ENCODE measurements at places on chromosomes 5 and 9.

DNA sequence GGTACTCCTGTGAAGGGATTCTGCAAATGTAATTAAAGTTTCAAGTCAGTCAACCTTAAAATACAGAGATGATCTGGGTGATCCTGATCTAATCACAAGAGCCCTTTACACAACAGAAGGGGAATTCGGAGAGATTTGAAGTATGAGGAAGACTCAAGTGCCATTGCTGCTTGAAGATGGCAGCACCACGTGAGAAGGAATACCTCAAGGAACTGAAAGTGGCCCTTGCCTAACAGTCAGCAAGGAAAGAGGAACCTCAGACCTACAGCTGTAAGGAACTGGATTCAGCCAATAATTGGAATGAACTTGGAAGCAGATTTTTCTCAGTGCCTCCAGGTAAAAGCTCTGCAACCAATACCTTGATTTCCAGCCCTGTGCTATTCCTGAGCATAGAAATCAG is 87.4 kb downstream of the THBS4 start:
- no peak for DNase-seq

DNA sequence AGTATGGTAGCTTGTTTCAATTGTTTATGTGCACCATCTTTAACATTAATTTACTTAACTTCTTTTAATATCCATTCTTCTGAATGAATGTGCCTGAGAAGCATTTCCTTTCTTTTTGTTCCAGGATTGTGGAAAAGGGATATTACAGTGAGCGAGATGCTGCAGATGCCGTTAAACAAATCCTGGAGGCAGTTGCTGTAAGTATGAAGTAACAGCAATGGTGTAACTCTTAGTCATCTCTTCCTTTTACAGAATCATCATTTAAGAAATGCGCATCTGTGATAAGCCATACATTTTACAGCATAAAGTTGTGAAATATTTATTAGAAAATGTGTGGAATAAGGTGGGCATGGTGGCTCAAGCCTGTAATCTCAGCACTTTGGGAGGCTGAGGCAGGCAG is 117.7 kb downstream of the STARD4 start:
- DNase-seq, result no peak

DNA sequence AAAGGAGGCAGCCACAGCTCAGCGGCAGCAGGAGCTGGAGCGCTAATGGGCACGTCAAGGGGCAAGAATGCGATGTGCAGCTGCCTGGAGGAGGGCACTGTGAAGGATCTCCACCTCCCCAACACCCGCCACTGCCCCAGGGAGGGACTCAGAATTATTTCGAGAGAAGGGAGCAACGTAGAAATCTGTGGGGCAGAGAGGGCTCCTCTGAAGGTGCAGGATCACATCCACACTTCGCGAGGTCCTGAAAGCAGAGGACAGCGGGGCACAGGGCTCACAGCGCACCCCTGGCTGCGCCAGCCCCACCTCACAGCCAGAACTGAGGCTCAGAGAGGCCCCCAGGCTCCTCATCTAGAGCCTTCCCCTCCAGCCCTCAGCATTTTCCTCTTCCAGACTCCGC is 7.9 kb downstream of the COL23A1 start:
- DNase-seq, result no peak

- no peak for DNase-seq
Measured at GRCh38 chr9:2425676-2426075, 195.9 kb upstream of the VLDLR start.

DNA sequence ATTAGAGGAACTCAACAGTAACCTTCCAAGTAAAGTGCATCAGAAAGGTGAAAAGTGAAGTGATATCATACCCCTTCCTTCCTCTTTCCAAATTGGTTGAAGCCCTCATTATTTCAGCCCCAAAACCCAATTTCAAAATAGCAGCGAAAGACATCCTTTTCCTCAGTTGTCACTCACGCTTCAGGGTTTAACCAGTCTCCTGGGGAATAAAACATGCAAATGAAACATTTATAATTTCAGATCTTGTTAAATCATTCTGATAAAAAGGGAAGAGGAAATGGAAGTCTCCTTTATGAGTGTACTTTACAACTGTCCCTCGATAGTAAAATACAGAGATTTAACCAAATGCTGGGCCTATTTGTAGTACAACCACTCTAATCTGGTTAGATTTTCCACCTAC is 22.5 kb downstream of the TRPM6 start:
- DNase-seq, result no peak

GRCh38 chr9:34564617-34565016 is 24.9 kb downstream of the CNTFR start:
- DNase-seq, result no peak

DNA sequence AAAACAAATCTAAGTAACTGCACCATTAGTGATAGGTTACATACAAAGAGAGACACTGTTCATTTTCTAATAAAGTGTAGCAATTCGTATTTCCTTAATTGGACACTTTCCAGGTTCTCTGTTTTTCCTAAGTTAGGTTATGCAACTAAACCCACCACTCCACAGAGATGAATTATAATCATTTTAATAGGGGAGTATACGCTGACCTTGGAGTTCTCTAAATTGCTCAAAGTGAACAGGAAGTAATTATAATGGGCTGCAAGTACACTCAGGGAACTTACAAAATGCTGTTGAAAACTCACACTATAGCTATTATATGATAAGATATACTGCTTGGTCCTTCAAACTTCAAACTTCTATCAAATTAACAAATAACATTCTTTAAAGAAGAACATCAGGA is 18.2 kb upstream of the ADCY2 start:
- DNase-seq, result no peak

GRCh38 chr9:133420392-133420827 is 1.8 kb upstream of the ADAMTS13 start:
- DNase-seq, result no peak

DNA sequence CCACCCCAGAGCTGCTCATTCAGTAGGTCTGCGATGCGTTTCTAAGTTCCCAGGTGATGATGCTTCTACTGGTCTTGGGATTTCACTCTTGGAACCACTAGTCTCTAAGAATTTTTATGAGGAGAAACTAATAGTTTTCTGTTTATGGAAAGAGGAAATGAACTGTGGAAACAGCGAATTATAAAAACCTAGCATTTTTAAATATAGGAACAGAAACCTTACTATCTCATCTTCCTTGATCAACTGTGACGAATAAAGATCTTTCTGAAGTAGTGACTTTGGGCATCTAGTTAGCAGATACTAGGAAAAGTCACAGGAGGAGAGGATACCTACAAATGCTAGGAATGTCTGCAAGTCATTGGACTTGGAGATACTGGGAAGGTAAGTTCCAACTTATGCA is 376.8 kb upstream of the RFX3 start:
- DNase-seq, result no peak

GRCh38 chr5:93281980-93282772 is 298.8 kb downstream of the NR2F1-AS1 start:
- no peak for DNase-seq

DNA sequence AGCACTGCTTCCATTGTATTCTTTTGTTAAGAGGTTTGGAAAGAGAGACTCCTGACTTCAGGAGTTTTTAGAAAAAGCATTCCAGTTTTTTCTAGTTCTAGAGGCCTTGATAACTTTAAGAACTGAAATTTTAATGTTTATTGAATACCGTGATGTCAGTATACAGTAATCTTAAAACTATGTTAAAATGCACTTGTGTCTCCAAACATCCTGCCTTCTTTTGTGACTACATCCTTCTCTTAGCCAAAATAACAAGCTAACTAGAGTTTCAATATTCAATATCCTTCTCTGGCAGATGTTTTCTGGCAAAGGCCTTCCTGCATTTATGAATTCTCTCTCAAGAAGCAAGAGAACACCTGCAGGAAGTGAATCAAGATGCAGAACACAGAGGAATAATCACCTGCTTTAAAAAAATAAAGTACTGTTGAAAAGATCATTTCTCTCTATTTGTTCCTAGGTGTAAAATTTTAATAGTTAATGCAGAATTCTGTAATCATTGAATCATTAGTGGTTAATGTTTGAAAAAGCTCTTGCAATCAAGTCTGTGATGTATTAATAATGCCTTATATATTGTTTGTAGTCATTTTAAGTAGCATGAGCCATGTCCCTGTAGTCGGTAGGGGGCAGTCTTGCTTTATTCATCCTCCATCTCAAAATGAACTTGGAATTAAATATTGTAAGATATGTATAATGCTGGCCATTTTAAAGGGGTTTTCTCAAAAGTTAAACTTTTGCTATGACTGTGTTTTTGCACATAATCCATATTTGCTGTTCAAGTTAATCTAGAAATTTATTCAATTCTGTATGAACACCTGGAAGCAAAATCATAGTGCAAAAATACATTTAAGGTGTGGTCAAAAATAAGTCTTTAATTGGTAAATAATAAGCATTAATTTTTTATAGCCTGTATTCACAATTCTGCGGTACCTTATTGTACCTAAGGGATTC is 43.1 kb downstream of the NDFIP1 start:
- no peak for DNase-seq

- no peak for DNase-seq
Measured at GRCh38 chr5:137344723-137345322, 154.3 kb downstream of the SPOCK1 start.

DNA sequence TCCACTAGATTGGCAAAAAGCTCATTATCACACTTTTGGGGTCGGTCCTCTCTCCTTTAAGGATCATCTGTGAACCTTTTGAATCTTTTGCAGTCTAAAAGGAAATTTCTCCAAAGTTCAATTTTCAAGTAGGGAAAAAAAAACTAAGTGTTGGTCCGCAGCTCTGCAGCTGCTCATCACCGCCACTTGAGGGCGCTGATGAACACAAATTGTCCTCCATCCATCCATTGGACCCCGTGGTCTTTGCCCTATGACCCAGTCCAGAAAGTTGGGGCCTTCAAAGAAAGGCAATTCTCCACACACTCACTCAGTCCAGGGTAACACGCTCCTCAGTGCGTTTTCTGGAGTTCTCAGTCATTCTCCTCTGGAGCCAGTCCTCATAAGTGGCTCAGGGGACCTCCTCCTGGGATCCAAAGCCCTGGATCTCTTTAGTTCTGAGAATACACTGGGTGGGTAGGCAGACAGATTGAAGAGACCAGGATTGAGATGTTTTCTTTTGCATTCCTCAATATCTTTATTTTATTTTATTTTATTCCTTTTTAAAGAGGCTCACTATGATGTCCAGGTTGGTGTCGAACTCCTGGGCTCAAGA is 63.6 kb upstream of the SLC28A3 start:
- no peak for DNase-seq

Measured in thoracic aorta (tissue), 2 donors.